ENCODE measurements at places on chromosomes 13 and 19.

DNA sequence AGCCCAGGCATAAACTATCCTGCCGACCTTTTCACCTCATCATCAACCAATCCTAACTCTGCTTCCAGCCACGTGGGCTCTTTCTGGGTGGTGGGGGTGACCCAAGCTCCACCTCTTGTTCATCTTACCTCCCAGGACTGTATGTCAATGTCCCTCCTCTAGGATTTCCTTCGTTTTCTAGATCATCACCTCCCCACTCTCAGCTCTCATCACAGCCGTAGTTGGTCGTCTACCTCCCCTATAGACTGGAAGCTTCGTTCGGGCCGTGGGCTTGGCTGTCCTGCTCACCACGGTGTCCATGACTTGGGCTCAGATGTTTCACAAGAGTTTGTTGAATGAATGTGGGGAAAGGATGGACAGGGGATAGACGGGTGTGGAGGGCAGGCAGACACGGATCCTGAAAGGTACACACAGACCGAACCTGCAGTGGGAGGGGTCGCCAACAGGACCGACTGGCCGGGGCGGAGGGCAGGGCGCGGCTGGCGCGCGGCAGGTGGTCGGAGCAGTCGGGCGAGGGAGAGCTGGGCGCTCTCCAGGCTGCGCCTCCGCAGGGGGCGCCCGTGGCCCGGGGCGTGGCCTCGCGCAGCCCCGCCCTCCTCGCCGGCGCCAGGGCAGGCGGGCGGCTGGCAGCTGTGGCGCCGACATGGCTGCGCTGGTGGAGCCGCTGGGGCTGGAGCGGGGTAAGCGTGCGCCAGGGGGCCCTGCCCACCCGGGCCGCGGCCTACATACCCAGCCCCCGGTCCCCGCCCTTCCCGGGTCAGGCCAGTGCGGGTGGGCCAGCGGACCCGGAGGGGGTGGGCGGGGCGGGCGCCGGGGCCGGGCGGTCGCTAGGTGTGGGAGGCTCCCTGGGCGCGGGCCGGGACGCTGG is at the start of gene LIN7B:
LIN7B (plus strand) TSS at position 609 of the 868 bp plus-strand sequence; CDS start at position 644, 35 bp downstream.
- DNase-seq: peak; percentile 82

- peak; percentile 49 for DNase-seq
Observed at GRCh38 chr19:44003461-44004009, 778 bp downstream of the ZNF230 start.

DNA sequence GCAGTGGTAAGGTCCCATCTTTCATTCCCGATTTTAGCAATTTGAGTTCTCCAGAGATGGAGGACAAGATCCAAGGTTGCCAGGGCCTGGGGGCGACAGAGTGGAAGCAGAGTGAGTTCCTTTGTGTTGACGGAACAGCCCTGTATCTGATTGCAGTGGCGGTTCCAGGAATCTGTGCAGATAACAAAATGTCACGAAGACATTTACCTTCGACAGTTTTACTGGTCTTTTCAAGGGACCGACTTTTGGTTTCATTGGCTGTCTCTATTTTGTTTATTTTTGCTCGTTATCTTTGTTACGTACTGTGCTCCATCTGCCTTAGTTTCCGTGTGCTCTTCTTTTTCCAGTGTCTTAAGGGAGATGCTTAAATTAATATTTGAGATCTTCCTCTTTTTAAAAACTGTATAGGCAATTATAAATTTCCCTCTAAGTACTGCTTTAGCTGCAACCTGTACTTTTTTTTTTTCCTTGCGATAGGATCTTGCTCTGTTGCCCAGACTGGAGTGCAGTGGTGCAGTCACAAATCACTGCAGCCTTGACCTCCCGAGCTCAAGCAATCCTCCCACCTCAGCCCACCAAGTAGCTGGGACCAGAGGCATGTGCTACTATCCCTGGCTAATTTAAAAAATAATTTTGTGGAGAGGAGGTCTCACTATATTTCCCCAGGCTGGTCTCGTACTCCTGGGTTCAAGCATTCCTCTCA is 23.2 kb downstream of the KDM4B start:
- DNase-seq: no peak

GRCh38 chr19:20066861-20067260 is 10.9 kb upstream of the ZNF90 start:
- no peak for DNase-seq

- no peak for DNase-seq
Observed at GRCh38 chr13:77528834-77529500, 6.5 kb upstream of the SCEL start.
